ENCODE measurements at places on chromosomes 2 and 18. TPM values are rescaled to one million over a fixed set of nuclear protein-coding genes. Genes with fewer than 3 reads are reported as not detected.

Gene FKBP1B
- polyA plus RNA-seq = 10.5 TPM

Gene SLC20A1
- 19.6 TPM for polyA plus RNA-seq

Gene CRACDL
- polyA plus RNA-seq = 6.2 TPM

Gene CCL20
- polyA plus RNA-seq = 1.5 TPM

Gene CTDSP1
- 179 TPM for polyA plus RNA-seq

Gene RAPH1
- polyA plus RNA-seq = 5.3 TPM

Gene IL1B
- polyA plus RNA-seq = 7.5 TPM

Gene AUP1
- polyA plus RNA-seq = 112 TPM

Gene IMPACT
- polyA plus RNA-seq = 14.6 TPM

Gene SERPINB13
- not detected for polyA plus RNA-seq

Gene ALPG
- not detected for polyA plus RNA-seq

Gene NFATC1
- polyA plus RNA-seq = 8.5 TPM

Gene IL18RAP
- 0.41 TPM for polyA plus RNA-seq

Gene RAMP1
- 185 TPM for polyA plus RNA-seq

Gene UGT1A8
- 0.56 TPM for polyA plus RNA-seq

Gene GAREM2
- 4.0 TPM for polyA plus RNA-seq

Gene MSGN1
- polyA plus RNA-seq = not detected

Gene LHCGR
- 0.14 TPM for polyA plus RNA-seq

Gene CRYBA2
- not detected for polyA plus RNA-seq

Gene NCKAP5
- polyA plus RNA-seq = 0.32 TPM

Gene HRH4
- 0.05 TPM for polyA plus RNA-seq

Gene TMEM17
- polyA plus RNA-seq = 1.6 TPM

Gene IL36RN
- polyA plus RNA-seq = not detected

Gene BMP10
- polyA plus RNA-seq = not detected

Gene POU3F3
- polyA plus RNA-seq = not detected

Gene GPR75
- polyA plus RNA-seq = 0.81 TPM

Gene BUB1
- 0.56 TPM for polyA plus RNA-seq

Gene ANKRD30B
- polyA plus RNA-seq = not detected

Gene FIGN
- 1.5 TPM for polyA plus RNA-seq

Gene CCDC148
- 0.28 TPM for polyA plus RNA-seq

Gene NETO1
- 0.96 TPM for polyA plus RNA-seq

Gene UPP2
- polyA plus RNA-seq = not detected

Gene CMPK2
- 3.6 TPM for polyA plus RNA-seq

Gene IL36B
- not detected for polyA plus RNA-seq

Gene GCKR
- polyA plus RNA-seq = 0.49 TPM

Gene ZNF407
- 5.9 TPM for polyA plus RNA-seq

Gene SP140
- 1.0 TPM for polyA plus RNA-seq

Gene FSIP2
- polyA plus RNA-seq = 0.52 TPM

Gene ASB18
- not detected for polyA plus RNA-seq

Gene TM4SF20
- polyA plus RNA-seq = not detected

Gene EFEMP1
- polyA plus RNA-seq = 244 TPM

Gene MAP3K20
- 140 TPM for polyA plus RNA-seq

Gene CYBRD1
- 186 TPM for polyA plus RNA-seq

Gene RBKS
- polyA plus RNA-seq = 1.7 TPM

Gene TMEM247
- not detected for polyA plus RNA-seq

Gene PARD6G
- polyA plus RNA-seq = 5.9 TPM

Gene AQP12B
- polyA plus RNA-seq = not detected

Gene PLEK
- 4.7 TPM for polyA plus RNA-seq

Gene DOK1
- polyA plus RNA-seq = 18.7 TPM

Gene TBR1
- not detected for polyA plus RNA-seq

Gene WDR35
- polyA plus RNA-seq = 7.3 TPM

Gene SERPINB7
- polyA plus RNA-seq = not detected

Gene ALKAL2
- 14.5 TPM for polyA plus RNA-seq

Gene CABYR
- polyA plus RNA-seq = 1.3 TPM

Gene CFAP65
- polyA plus RNA-seq = not detected

Gene DTYMK
- polyA plus RNA-seq = 20.0 TPM

Gene C2orf78
- not detected for polyA plus RNA-seq

Gene ANO7
- polyA plus RNA-seq = 1.2 TPM

Gene GCA
- polyA plus RNA-seq = 18.1 TPM

All from urinary bladder (tissue), 4 donors.